Hematopoietic multipotent progenitor cell treated with erythropoietin and hydrocortisone succinate and interleukin-3 and kit ligand, for 15 days (in vitro differentiated cells): ENCODE measurements at places on chromosomes 3 and 15.

- DNase-seq, result no peak
Measured at GRCh38 chr15:24848050-24848449, 106.7 kb upstream of the SNRPN start.

DNA sequence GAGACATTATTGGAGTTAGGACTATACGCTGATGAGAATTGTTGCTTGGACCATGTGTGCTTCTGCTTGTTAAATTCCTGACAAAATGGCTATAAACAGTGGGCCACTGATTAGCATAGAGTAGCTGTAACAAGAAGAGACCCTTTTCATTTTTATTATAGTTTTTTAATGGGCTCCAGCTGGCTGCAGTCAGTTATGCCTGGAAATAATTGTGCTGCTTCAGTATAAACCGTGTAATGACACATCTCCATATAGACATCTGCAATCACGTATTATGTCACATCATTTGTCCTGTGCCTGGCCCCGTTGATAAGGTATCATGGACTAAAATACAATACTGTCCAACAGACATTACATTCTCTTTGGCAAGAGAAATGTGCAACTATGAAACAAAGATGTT lies 50.9 kb downstream of the ARPP21 start:
- no peak for DNase-seq

DNA sequence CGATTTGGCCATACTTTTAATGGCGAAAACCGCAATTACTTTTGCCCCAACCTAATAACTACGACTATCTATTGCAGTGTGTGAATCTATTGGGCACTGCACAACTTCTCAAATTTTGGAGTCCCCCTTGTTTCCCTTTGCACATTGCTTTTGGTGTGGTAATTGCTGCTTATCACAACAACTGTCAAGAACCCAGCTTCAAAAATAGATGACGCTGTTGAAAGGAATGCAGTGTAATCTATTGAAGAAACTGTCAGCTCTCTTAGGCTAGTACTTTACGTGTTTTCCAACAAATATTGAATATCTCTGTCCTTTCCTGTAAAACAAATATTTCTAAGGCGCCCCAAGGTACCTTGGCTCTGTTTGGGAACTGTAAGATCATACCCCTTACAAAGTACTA lies 222.8 kb upstream of the UBE2E2 start:
- DNase-seq, result no peak

DNA sequence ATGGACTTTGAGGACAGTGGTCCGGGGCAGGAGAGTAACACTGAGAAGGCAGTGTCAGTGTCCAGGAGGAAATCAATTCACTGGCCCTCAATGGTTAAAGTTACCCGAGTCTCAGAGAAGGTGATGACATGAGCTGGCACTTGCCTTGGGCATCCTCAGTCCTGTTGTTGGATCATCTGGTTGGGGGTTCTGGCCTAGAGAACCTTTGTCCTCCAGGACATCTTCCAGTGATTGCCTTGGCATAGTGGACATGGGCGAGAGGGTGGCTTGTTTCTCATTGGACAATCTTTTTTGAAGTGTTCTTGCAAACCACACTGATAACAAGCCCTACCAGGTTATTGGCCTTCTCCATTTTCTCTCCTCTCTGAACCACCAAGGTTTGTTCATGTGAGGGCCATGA lies 83.4 kb upstream of the TERB2 start:
- DNase-seq, result no peak

GRCh38 chr3:177604181-177604580 lies 406.9 kb upstream of the TBL1XR1 start:
- no peak for DNase-seq

- DNase-seq, result no peak
Measured at GRCh38 chr15:41207687-41208448, 22.7 kb downstream of the EXD1 start.

- no peak for DNase-seq
Measured at GRCh38 chr3:180092889-180093288, 56.2 kb upstream of the PEX5L start.

- no peak for DNase-seq
Measured at GRCh38 chr15:74240002-74240568, 4.0 kb downstream of the CCDC33 start.

GRCh38 chr3:106135451-106136160 lies 266.8 kb upstream of the CBLB start:
- no peak for DNase-seq

GRCh38 chr15:69576035-69576526 lies 123.5 kb downstream of the RPLP1 start:
- DNase-seq, result peak; percentile 67

GRCh38 chr3:26353097-26353496 lies 269.5 kb upstream of the LRRC3B start:
- DNase-seq, result no peak

- no peak for DNase-seq
Measured at GRCh38 chr3:42052484-42053351, 38.4 kb upstream of the TRAK1 start.

DNA sequence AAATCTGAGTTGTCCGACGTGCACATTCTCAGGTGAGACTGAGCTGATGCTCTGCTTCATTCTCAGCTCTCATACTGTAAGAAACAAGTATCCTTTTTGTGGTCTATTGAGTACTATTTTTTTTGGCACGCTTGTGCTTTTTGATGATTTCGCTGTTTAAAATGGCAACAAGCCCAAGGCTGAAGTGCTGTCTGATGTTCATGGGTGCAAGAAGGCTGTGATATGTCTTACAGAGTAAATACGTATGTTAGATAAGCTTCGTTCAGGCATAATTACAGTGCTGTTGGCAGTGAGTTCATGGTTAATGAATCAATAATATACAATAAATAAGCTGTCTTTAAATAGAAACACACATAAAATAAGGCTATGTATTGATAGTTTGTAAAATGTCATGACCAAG lies 27.2 kb downstream of the AQR start:
- no peak for DNase-seq

DNA sequence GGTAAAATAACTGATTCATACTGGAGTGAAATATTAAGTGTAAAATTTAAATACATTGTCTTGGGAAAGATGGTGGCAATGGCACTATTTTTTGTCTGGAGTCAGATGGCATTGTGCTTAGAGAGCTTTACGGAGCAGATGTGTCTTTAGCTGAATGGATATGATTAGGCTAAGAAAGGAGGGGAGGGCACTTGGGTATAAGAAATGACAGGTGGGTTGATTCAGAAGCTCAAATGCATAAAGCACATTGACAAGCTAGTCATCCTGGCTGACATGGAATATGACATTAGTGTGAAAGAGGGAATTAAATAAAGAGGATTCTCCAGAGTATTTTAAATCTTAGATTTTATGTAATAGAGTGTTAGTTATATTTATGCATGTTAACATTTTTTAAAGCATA lies 570.1 kb upstream of the CBLB start:
- DNase-seq, result no peak

GRCh38 chr3:49530231-49530630 lies 24.0 kb upstream of the BSN start:
- DNase-seq, result no peak

DNA sequence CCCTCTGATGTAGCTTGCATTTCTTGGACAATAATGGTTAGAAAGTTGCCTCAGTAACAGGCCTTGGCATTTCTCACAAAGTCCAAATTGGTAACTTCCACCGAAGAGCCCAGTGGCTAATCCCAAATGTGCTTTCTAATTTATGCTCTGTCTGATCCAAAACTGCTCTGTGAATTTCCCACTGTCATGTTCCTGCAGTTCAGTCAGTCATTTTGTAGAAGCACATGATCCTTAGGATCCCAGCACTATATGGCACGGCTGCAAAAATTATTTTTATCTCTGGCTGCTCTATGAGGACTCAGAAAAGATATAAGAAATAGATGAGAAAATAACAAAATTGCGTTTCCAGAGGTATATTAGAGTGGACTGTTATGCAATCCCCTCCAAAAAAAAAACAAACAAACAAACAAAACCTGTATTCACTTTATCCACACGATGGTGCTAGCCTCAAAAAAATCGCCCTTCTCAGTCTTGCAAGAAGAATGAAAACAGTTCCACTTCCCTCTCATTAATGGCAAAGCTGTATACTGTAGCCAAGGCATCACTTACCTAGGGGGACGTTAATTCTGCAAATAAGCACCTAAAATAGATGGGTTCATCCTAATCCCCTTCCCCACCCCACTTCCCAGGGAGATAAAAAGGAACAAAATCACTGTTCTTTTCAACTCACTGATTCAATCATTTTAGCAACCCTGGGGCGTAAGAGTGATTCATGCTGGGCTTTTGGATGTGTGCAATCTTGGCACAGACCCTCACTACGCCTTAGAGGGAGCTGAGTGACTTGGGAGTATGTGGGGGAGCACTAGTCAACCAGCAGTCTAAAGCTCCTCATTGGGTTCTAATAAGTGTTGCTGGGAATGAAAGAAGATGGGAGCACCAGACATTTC lies 61.3 kb downstream of the TMCO5A start:
- DNase-seq, result no peak

DNA sequence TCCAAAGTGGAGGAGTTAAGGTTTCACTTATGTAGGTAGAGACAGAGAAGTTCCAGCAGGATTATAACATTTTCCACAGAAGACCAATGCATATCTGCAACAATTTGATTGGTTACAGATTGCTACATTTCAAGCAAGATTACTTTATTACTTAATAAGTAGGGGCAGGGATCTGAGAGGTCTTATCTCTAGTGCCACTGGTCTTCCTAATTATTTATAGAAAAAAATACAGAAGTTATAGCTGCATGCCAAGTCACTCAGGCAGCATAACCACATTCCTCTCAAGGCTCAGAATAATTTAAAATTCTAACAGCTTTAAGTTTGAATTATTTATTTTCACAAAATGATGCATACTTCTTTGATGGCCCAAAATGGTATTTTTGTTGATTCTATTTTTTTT lies 30.5 kb downstream of the RAD54L2 start:
- DNase-seq, result no peak

GRCh38 chr15:57509965-57510364 lies 81.7 kb upstream of the MYZAP start:
- no peak for DNase-seq
